SK-MEL-5 (cell line): ENCODE measurements at places on chromosomes 4 and X.

GRCh38 chr4:183721207-183722081 lies 62.4 kb downstream of the TRAPPC11 start:
- no peak for DNase-seq

- DNase-seq, result no peak
Observed at GRCh38 chr4:23422878-23423277, 467.0 kb downstream of the PPARGC1A start.

DNA sequence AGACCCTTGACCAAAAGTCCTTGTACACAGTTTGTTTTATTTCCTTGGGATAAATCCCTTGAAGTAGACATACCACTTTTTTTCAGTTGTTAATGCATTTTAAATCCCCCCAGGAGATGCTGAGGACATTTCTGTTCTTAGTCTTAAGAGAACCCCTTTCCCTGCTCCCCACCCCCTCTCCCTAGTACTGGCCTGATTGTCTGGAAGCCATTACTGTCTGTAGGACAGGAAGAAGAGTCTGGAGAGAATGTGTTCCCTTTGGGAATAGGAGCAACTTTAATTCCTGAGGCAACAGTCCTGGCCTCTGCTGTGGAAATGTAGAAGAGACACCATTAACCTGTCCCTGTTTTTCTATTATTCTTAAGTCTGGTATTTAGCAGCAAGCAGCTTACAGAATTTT lies 52.3 kb upstream of the TMEM131L start:
- no peak for DNase-seq

GRCh38 chr4:38559374-38559773 lies 104.6 kb upstream of the KLF3 start:
- no peak for DNase-seq

DNA sequence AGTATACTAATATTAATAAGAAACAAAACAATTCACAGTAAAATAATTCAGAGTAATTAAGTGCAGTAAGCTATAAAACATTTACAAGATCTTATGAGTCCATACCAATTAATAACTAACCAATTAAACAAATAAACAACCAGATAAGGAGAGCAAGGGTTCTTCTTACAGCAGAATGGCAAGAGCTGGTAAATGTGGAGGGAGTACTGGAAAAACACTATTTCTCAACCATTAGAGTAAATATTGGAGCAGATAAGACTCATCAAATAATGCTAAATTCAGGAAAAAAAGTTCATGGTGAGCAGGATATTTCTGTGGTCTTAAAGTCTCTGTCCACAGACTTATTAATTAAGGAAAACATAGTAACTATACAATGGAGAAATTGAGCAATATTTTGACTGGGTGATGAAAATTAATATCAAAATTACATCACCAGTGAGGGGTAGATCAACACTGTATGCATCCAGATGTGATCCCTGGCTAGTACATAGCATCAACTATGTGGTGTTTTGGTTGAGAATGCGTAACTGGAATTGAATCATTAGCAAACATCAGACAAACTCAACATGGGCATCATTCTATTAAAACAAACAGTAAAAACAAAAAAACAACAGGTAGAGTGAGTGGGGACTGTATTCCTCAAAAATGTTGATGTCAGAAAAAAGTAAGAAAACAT lies 1376.7 kb downstream of the PCDH19 start:
- no peak for DNase-seq
